ENCODE measurements at places on chromosomes 7 and 10.

GRCh38 chr10:111835574-111835973, 348.0 kb downstream of the GPAM start:
- no peak overlapping the region for H3K27ac ChIP-seq
- no peaks in the 10 kb centered on the region for H3K27me3 ChIP-seq
- peaks cover 19% of the 10 kb centered on the region for H3K4me1 ChIP-seq
- no peaks in the 10 kb centered on the region for H3K36me3 ChIP-seq
- no peak overlapping the region for H3K4me3 ChIP-seq

DNA sequence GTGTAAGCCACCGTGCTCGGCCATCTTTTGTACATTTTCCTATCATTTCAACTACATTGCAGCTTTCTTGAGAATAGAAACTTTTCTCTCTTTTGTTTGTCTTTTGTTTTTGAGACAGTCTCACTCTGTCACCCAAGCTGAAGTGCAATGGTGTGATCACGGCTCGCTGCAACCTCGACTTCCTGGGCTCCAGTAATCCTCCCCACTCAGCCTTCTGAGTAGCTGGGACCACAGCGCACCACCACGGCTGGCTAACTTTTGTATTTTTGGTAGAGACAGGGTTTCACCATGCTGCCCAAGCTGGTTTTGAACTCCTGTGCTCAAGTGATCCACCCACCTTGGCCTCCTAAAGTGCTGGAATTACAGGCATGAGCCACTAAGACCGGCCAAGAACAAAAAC, 31.3 kb upstream of the DAGLB start:
- H3K4me1 ChIP-seq, result peaks cover 53% of the 10 kb centered on the region
- H3K27me3 ChIP-seq, result peaks cover under 1% of the 10 kb centered on the region
- no peak for DNase-seq
- H3K4me3 ChIP-seq, result no peak overlapping the region
- no peak overlapping the region for H3K27ac ChIP-seq

- peaks cover 36% of the 10 kb centered on the region for H3K4me1 ChIP-seq
- H3K36me3 ChIP-seq, result no peaks in the 10 kb centered on the region
- no peak overlapping the region for H3K4me3 ChIP-seq
- no peak overlapping the region for H3K27ac ChIP-seq
- no peaks in the 10 kb centered on the region for H3K27me3 ChIP-seq
- DNase-seq, result no peak
These were observed 4.1 kb downstream of the AGMO start for GRCh38 chr7:15557686-15558085.

- H3K27me3 ChIP-seq, result peaks cover 7% of the 10 kb centered on the region
- no peak overlapping the region for H3K4me3 ChIP-seq
- H3K36me3 ChIP-seq, result no peaks in the 10 kb centered on the region
These were observed 66.3 kb upstream of the HABP2 start for GRCh38 chr10:113486531-113486930.

- peaks cover 10% of the 10 kb centered on the region for H3K4me1 ChIP-seq
- no peak for DNase-seq
- no peak overlapping the region for H3K27ac ChIP-seq
These were observed 205.1 kb downstream of the CREB5 start for GRCh38 chr7:28617308-28617880.

GRCh38 chr7:24108906-24109376, 175.0 kb upstream of the NPY start:
- no peaks in the 10 kb centered on the region for H3K36me3 ChIP-seq
- no peak for DNase-seq
- H3K4me3 ChIP-seq, result no peak overlapping the region
- peak overlapping the region; percentile 7 for H3K27ac ChIP-seq

DNA sequence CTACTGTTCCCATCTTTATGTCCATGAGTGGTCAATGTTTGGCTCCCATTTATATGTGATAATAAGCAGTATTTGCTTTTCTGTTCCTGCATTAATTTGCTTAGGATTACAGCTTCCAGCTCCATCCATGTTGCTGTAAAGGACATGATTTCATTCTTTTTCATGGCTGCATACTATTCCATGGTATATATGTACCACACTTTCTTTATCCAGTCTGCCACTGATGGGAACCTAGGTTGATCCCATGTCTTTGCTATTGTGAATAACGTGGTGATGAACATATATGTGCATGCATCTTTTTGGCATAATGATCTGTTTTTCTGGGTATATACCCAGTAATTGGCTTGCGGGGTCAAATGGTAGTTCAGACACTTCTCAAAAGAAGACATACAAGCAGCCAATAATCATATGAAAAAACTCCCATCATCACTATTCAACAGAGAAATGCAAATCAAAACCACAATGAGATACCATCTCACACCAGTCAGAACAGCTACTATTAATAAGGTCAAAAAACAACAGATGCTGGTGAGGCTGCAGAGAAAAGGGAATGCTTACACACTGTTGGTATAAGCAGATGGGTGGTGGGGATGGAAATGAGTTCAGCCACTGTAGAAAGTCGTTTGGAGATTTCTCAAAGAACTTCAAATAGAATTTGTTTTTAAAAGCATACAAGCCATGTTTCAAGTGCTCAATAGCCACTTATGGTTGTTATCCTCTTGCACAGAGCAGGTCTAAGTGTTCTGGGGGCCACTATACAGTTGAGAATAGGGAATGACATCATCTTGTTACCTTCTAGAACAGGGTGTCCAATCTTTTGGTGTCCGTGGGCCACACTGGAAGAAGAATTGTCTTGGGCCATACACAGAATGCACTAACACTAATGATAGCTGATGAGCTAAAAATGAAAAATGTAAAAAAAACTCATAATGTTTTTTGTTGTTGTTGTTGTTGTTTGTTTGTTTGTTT, 23.2 kb upstream of the SDK1 start:
- H3K4me1 ChIP-seq, result peaks cover 7% of the 10 kb centered on the region
- H3K27ac ChIP-seq, result no peak overlapping the region
- no peaks in the 10 kb centered on the region for H3K27me3 ChIP-seq
- no peak overlapping the region for H3K4me3 ChIP-seq
- no peak for DNase-seq

GRCh38 chr10:74913377-74913979, 87.1 kb downstream of the KAT6B start:
- peaks cover 4% of the 10 kb centered on the region for H3K27me3 ChIP-seq
- H3K4me1 ChIP-seq, result no peaks in the 10 kb centered on the region
- H3K36me3 ChIP-seq, result peaks cover 14% of the 10 kb centered on the region
- no peak overlapping the region for H3K4me3 ChIP-seq

GRCh38 chr10:101694674-101695403, at the start of gene FBXW4:
Gene FBXW4, minus strand, starts transcription at chr10:101695170. Its CDS starts 65 bp downstream, at chr10:101695105.
- peaks cover 59% of the 10 kb centered on the region for H3K4me1 ChIP-seq
- H3K4me3 ChIP-seq, result peak within 1 kb of the TSS; percentile 91
- H3K27me3 ChIP-seq, result no peaks in the 10 kb centered on the region
- peaks cover 4% of the 10 kb centered on the region for H3K36me3 ChIP-seq

DNA sequence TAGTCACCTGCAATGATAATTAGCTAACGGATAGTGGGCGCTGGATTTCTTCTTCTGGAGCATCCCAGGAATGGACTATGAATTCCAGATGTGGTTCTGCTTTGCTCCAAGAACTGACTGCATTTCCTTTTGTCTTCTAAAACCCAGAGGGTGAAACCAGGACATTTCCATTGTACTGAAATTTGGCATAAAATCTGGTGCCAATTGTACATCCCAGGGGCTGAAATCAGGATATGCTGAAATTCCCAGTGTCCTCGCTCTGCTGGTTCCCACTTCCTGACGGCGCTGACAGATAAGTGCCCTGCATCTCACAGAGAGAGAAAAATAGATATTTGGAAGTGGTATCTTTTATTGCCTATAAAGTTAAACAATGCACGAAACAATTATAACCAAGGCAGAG, 31.9 kb downstream of the RBM20 start:
- H3K27me3 ChIP-seq, result peaks cover 32% of the 10 kb centered on the region
- H3K4me3 ChIP-seq, result no peak overlapping the region
- no peak overlapping the region for H3K27ac ChIP-seq
- DNase-seq, result no peak

DNA sequence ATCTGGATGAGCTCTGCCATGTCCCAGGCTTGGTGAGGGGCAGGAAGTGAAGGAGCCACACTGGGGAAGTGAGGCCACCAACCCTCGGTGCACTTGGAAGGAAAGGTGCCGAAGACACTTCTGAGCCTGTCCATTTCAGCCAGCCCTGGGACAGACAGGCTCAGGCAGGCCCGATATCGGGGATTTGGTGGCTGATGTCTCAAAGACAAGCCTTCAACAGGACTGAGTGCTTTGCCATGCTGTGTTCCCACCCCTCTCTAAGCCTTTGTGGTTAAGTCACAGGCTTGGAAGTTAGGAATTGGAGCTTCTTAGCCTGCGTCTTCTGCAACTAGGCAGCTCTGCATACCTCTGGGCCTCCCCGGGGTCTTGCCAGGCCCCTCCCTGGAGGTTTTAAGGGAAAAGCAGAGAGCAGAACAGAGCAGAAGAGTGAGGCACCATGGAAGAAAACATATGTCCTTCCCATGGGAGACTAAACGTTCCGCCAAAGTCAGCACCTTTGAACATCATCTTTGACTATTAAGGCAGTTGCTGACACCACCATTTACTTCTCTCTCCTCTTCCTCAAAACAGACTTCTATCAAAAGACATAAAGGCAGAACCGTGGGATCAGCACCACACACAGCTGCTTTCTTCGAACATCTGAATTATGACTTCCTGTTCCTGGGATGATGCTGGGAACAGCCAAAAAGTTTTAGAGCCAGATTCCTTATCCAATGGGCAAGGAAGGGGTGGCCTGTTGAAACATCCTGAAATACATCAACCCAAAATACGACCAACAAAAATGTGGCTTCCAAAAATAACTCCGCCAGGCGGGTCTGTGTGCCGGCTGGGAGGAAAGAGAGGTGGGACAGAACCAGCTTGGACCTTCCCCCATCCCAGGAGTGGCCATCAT, 71.8 kb downstream of the AFAP1L2 start:
- no peak overlapping the region for H3K4me3 ChIP-seq
- H3K27me3 ChIP-seq, result peaks cover 2% of the 10 kb centered on the region
- H3K27ac ChIP-seq, result peak overlapping the region; percentile 96
- no peaks in the 10 kb centered on the region for H3K36me3 ChIP-seq

GRCh38 chr10:74133923-74134820, 16.5 kb downstream of the AP3M1 start:
- H3K36me3 ChIP-seq, result peaks cover 76% of the 10 kb centered on the region
- no peaks in the 10 kb centered on the region for H3K27me3 ChIP-seq
- no peak for DNase-seq
- no peaks in the 10 kb centered on the region for H3K4me1 ChIP-seq
- no peak overlapping the region for H3K4me3 ChIP-seq
- H3K27ac ChIP-seq, result no peak overlapping the region

GRCh38 chr7:134891696-134892678, 94.3 kb upstream of the AGBL3 start:
- H3K27me3 ChIP-seq, result peaks cover 2% of the 10 kb centered on the region
- peak overlapping the region; percentile 89 for H3K4me3 ChIP-seq
- H3K27ac ChIP-seq, result peak overlapping the region; percentile 77
- H3K36me3 ChIP-seq, result peaks cover 30% of the 10 kb centered on the region
- DNase-seq, result no peak

DNA sequence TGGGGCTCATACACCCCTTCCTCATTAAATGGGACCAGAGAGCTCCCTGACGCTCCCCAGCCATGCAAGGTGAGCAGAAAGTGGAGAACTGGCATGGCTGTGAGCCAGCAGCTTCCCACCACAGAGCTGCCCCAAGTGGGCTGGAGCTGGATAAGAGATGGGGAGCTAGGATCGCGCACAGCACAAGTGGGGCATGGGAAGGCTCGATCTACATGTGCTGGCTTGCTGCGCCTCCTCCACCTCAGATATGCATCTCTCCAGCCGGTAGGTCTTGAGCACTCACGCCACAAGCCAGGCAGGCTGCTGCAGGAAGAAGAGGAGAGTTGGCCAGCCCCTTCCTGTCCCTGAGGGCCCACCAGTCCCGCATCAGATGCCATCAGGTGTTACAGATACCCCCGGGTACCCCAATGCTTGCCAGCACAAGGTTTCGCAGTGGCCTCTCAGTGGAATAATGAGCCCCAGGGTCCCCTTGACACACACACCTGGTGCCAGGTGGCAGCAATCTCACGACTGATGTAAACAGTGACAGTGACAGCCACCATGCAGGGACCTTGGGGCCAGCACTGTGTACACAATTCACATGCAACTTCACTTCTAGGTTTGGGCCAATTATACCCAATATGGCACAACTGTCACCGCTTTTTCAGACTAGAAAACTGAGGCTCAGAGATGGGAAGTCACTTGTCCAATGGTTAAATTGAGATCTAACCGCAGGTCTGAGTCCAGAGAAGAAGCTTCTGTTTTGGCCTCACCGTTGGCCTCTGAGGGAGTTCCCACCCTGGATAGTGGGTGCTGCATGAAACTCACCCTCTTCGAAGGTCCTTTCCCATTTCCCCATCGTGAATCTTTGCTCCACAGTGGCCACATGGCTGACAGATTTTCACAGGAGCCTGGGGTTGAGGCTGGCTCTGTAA, 79.3 kb downstream of the OAT start:
- H3K36me3 ChIP-seq, result peaks cover 11% of the 10 kb centered on the region
- peaks cover 15% of the 10 kb centered on the region for H3K27me3 ChIP-seq
- no peak overlapping the region for H3K27ac ChIP-seq
- peaks cover 39% of the 10 kb centered on the region for H3K4me1 ChIP-seq
- H3K4me3 ChIP-seq, result no peak overlapping the region
- no peak for DNase-seq

GRCh38 chr7:693280-693679, 33.2 kb upstream of the DNAAF5 start:
- H3K36me3 ChIP-seq, result peaks cover 70% of the 10 kb centered on the region
- no peak overlapping the region for H3K4me3 ChIP-seq
- H3K27me3 ChIP-seq, result peaks cover 6% of the 10 kb centered on the region
- DNase-seq, result no peak

- DNase-seq, result no peak
- H3K4me3 ChIP-seq, result no peak overlapping the region
- H3K36me3 ChIP-seq, result peaks cover 6% of the 10 kb centered on the region
- H3K27ac ChIP-seq, result no peak overlapping the region
These were observed 126.5 kb downstream of the DOCK4 start for GRCh38 chr7:112079673-112080072.

- DNase-seq, result no peak
- peaks cover 28% of the 10 kb centered on the region for H3K27me3 ChIP-seq
- H3K4me3 ChIP-seq, result no peak within 1 kb of the TSS
- H3K36me3 ChIP-seq, result no peaks in the 10 kb centered on the region
- peaks cover 5% of the 10 kb centered on the region for H3K4me1 ChIP-seq
These were observed at the start of gene NPS for GRCh38 chr10:127549009-127549408. Gene NPS, plus strand, starts transcription at chr10:127549309. Its CDS starts 60 bp downstream, at chr10:127549369.

DNA sequence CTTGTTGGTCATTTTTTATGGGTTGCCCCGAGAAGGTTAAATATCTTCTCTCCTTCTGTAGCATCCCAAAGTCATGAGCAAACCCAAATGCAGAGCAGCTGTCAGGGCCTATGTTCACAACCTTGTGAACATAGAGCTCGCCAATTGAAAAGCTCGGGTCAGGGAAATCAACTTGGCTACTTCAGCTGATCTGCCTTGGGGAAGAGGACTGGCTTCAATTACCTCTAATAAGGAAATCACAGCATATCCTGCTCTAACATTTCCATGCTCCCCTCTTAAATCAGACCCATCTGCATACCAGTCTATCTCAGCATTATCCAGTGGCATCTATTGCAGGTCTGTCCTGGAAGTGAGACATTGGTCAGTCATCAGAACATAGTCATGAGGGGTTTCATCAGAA, 105.6 kb downstream of the ANKRD26 start:
- H3K27me3 ChIP-seq, result no peaks in the 10 kb centered on the region
- no peak overlapping the region for H3K4me3 ChIP-seq
- H3K36me3 ChIP-seq, result peaks cover 57% of the 10 kb centered on the region
- H3K27ac ChIP-seq, result no peak overlapping the region
- H3K4me1 ChIP-seq, result peaks cover 10% of the 10 kb centered on the region
